ENCODE measurements at places on chromosomes 2 and 18.
A peak's percentile ranks its signal among the peaks of the same experiment; 100 is the strongest.

- no peaks in the 10 kb centered on the region for H3K36me3 ChIP-seq
- no peak overlapping the region for H3K4me3 ChIP-seq
- H3K4me1 ChIP-seq: no peaks in the 10 kb centered on the region
Measured at GRCh38 chr2:70936979-70937811, 1.5 kb downstream of the ATP6V1B1 start.

DNA sequence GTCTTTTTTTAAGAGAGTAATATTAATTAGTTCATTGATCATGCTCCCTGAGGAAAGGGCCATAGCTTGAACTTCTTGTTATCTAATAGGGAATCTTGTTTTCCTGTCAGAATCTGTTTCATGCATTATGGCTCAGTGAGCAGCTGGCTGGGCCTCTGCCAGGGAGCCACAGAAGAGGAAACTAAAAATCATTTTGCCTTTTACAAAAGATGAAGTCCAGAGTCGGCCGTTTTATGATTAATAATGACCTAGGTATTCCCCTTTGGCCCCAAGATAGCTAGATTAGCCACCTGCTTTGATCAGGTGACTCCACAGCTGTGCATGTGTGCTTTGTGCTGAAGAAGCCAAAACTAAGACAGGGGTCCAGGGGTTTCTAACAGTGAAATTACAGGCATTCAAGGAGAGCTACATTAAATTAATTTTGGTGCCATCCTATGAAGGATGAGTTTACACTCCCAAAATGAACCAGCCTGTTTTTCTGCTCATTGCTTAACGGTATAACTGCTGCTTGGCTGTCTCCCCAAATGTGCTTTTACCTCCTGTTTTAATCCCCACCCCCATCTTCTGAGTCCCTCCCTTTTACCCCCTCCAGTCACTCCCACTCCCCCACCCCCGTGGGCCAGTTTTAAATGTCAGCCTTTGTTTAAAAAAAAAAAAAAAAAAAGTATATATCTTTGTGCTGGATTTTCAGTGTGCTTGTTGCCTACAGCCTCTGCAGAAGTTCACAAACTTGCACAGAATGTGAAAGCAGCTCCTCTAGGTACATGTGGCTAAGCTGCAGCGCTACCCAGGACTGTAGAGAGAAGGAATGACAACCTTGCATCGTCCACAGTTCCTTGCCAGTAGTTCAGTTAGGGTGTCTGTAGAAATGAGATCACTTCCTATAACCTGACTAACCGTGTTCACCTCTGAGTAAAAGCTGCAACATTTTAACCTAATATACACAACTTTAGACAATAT is 93.1 kb downstream of the CABLES1 start:
- peak overlapping the region; percentile 93 for H3K27ac ChIP-seq
- peaks cover 63% of the 10 kb centered on the region for H3K4me1 ChIP-seq
- no peaks in the 10 kb centered on the region for H3K27me3 ChIP-seq
- no peak overlapping the region for H3K4me3 ChIP-seq
- H3K36me3 ChIP-seq: peaks cover 26% of the 10 kb centered on the region

GRCh38 chr2:8312861-8313830 is 368.7 kb upstream of the ID2 start:
- peaks cover 25% of the 10 kb centered on the region for H3K36me3 ChIP-seq
- peak overlapping the region; percentile 88 for H3K27ac ChIP-seq
- peak overlapping the region; percentile 72 for H3K4me3 ChIP-seq
- DNase-seq: peak; percentile 53
- H3K27me3 ChIP-seq: peaks cover 3% of the 10 kb centered on the region

DNA sequence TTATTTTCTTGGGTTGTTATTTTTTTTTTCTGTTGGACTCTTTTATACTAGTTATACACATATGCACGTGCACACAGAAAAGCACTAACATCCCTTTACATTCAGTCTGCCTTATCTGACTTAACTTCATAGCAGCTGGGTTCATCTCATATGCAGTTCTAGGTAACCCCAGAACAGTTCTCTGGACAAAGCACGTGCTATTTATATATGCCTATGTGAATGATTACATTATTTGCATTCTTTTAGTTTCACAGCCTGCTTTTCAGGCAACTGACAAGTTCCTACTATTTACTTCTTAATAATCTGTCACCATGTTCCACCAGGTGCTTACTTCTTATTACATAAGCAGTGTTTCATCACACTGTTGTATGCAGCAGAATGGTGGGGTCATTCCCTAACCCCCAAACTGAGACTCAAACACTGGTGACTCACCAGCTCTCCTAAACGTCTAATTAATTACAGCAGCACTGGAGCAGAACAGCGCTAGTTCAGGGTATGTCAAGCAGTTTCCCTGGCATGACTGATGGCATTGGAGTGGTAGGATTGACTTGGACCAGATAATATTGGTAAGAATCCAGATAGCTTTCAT is 372.8 kb downstream of the CLIP4 start:
- H3K27me3 ChIP-seq: peaks cover 31% of the 10 kb centered on the region
- no peaks in the 10 kb centered on the region for H3K4me1 ChIP-seq
- no peak overlapping the region for H3K27ac ChIP-seq
- no peak overlapping the region for H3K4me3 ChIP-seq
- DNase-seq: no peak
- H3K36me3 ChIP-seq: no peaks in the 10 kb centered on the region

DNA sequence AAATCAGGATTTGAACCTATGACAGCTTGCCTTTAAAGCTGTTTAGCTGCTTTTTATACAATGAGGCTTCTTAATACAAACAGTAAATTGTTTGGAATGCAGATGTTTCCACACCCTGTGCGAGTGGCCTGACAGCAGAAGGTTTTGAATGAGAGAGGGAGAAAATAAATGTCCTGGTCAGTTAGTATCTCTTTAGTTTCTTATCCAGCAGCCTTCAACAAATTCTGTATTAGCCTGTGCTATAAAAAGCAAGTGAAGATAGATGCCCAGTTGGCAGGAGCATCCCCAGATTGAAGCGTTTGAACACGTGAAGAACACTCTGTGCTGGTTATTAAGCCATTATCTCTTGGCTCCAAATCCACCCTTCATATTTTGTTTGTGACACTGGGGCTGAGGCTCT is 70.6 kb downstream of the CERS6 start:
- no peak overlapping the region for H3K27ac ChIP-seq
- no peak for DNase-seq
- H3K4me3 ChIP-seq: no peak overlapping the region
- H3K27me3 ChIP-seq: no peaks in the 10 kb centered on the region
- H3K36me3 ChIP-seq: no peaks in the 10 kb centered on the region
- peaks cover 5% of the 10 kb centered on the region for H3K4me1 ChIP-seq

DNA sequence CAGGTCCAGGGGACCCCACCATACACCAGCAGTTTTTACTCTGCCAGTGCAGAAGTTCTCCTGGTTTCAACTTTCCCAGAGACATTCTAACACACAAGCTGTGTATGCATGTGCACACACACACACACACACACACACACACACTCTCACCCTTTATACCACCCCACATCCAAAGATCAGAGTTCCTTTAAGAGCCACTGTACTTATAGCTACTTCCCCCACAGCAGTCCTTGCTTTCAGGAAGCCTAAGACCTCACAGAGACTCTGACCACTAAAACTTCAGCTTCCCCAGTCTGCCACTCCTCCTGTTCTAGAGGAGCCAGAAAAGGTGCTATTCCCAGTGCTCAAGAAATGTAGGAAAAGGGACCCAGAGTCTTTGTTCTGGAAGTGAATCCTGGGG is 107.8 kb downstream of the ZNF521 start:
- H3K36me3 ChIP-seq: no peaks in the 10 kb centered on the region
- no peaks in the 10 kb centered on the region for H3K27me3 ChIP-seq
- H3K4me3 ChIP-seq: no peak overlapping the region

Measured in activated CD8-positive, alpha-beta memory T cell treated with anti-CD3 and anti-CD28 coated beads, Interleukin-2, amount 10 ng/mL, durations not matched to agents 7 days and 5 days (primary cell).